HTR-8/SVneo (cell line): ENCODE measurements at places on chromosomes 5 and 9.
A peak's percentile ranks its signal among the peaks of the same experiment; 100 is the strongest.

GRCh38 chr5:54551292-54551691, 33.7 kb downstream of the SNX18 start:
- DNase-seq = no peak

DNA sequence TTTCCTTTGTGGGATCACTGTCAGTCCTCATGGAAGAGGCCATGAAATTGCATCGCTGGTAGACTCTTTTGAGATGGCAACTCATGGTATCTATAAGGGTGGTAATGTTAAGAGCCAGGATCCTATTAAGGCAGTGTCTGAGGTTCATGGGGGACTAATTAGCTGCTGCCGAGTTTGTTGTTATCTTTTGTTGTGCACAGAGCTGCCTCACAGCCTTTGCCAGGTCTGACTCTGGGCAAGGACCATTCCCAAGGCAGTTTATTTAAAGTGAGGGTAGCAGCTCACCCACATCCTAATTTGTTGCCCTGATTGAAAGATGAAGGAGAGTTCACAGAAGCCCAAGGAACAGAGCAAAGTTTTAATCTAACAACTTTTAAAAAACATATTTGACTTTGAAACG, 7.9 kb downstream of the SMARCA2 start:
- no peak for DNase-seq

DNA sequence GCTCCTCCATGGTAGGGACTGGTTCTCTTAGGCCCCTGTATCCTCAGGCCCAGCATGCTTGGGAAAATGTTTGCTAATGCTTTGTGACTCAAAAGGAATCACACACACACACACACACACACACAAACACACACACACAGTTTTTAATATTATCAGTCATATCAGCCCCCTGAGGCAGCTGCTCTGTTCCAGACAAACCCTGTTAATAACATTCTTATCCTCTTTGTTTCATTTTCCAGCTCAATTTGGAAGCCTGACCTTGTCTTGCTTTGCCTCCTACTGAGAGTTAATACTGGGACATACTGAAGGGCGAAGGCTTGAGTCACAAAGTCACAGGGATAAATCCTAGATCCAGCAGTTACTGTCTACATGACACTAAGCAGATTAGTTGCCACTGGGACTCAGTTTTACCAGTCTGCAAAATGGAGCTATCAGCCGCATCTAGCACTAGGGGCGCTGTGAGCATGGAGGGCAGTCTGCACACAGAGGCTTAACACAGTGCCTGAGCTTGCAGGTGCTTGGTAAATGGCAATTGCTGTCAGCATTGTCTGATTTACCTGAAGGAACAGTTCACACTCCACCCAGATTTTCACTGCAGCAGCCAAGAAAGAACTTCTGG, 37.1 kb upstream of the KCNMB1 start:
- no peak for DNase-seq

DNA sequence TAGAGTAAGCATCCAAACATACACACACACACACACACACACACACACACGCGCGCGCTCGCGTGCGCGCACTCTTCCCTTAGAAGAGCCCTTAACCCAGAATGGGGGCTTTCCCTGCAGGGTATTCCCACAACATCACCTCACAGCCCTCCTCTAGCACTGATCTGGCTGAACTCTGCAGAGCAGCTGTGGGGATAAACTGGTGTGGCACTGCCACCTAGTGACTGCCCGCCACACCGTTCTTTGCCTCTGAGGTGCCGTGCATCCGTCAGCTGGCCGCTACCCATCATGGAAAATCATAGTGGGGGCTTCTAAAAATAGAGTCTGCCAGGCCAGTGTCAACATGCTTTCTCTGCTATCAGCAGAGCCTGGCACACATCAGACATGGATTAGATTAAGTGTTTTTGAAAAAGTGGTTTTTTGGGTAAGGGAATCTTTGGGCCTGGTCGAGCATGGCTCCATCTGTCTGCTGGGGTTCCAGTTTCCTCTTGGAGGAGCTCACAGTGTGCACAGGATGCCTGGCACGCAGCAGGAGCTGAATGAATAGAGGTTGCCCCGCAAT, 88.1 kb downstream of the KCNN2 start:
- peak; percentile 56 for DNase-seq

DNA sequence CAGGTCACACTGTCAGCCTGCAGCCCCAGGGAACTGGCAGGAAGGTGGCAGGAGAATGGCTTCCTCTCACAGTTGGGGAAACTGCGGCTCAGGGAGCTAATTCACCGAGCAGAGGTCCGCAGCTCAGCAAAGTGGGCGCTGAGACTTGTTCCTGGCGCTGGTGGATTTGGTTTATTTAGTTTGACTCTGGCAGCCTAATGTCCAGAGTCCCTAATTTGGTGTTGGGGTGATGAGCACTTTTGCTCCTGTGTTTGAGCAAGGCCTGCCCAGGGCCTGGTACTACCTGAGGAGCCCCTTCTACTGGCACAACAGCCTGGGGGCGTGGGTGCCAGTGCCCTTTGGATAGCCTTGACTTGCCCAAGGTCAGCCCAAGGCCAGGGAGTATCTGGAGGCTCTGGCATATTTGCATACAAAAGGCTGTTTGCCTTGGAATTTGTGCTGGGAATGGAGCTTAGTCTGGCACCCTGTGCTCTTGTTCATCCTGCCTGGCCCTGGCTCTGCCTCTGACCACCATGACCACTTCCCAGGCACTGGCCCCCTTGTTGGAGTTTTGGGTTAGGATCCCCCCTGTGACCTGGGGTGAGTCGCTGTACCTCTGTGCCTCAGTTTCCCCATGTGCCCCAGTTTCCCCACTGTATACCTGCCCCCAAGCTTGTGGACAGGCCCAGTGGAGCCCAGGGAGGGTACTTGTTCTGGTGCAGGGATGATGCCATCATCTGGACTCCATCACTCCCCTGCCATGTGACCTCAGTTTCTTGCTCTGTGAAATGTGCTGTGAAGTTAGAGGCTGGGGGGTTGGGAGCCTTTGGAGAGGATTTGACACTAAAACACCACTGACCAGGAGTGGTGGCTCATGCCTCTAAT, 1.4 kb downstream of the SUSD3 start:
- DNase-seq = no peak

- no peak for DNase-seq
Observed at GRCh38 chr5:142834504-142834903, 64.3 kb downstream of the ARHGAP26 start.

- DNase-seq = no peak
Observed at GRCh38 chr5:173866243-173866857, 21.8 kb upstream of the CPEB4 start.

- DNase-seq = no peak
Observed at GRCh38 chr9:17521100-17521855, 57.6 kb upstream of the SH3GL2 start.

- DNase-seq = no peak
Observed at GRCh38 chr5:90099099-90099498, 310.5 kb downstream of the CETN3 start.

DNA sequence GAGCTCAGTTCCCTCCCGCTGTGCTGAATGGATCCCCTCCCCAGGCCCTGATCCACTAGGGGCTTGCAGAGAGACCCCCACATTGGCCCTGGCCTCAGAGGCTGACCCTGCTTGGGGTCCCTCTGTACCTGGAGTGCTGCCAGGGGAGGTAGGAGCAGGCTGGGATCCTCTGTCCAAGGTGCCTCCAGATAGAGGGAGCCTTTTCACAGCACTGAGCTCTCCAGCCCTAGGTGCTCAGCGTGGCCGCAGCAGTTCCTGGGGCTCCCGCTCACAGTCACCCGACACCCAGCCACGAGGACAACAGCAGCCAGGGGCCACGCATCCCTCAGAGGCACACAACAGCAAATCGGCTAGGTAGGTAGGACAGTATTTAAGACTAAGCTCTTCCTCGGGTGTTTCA, 62.2 kb upstream of the IRX2 start:
- no peak for DNase-seq

GRCh38 chr5:117691081-117691870, 1116.7 kb upstream of the SEMA6A start:
- DNase-seq = no peak

- peak; percentile 53 for DNase-seq
Observed at GRCh38 chr9:134323741-134324358, 2.4 kb upstream of the RXRA start.

DNA sequence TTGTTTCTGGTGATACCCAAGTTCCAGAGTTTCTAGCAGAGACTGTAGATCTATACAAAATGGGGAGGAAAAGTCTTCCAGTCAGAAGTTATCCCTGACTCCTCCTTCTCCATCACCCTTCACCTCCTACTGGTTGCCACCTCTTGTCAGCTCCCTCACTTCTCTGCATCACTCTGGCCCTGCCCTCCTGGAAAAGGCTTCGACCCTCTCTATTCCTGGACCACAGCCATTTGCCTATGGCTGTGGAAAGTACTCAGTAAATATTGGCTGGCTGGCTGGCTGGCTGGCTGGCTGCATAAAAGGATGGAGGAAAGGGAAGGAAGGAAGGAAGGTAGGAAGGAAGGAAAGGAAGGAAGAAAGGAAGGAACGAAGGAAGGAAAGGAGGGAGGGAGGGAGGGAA, 32.7 kb upstream of the ABCA1 start:
- no peak for DNase-seq

GRCh38 chr5:17339841-17340240, 122.4 kb downstream of the BASP1 start:
- no peak for DNase-seq

DNA sequence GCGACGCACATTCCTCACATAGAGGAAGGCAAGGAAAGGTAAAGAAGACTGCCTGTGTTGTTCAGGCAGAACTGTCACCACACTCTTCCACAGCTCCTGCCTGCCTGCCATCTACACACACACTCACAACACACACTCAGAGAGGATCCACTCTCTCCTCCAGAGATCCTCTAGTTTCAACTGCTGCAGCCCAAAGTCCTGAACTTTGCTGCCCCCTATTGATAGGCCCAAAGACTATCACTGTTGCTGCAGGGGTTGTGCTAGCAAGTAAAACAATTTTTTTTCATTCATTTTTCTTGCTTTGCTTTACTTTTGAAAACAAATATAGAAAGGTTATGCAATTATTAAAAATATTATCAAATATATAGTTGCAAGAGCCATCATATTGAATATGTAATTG, 5.9 kb upstream of the CFAP90 start:
- DNase-seq = peak; percentile 30

- no peak for DNase-seq
Observed at GRCh38 chr5:113215401-113216060, 219.3 kb downstream of the TSSK1B start.

GRCh38 chr5:122118356-122118948, 10.9 kb upstream of the ZNF474 start:
- no peak for DNase-seq

- DNase-seq = peak; percentile 81
Observed at GRCh38 chr5:16791036-16791705, 144.9 kb downstream of the MYO10 start.

DNA sequence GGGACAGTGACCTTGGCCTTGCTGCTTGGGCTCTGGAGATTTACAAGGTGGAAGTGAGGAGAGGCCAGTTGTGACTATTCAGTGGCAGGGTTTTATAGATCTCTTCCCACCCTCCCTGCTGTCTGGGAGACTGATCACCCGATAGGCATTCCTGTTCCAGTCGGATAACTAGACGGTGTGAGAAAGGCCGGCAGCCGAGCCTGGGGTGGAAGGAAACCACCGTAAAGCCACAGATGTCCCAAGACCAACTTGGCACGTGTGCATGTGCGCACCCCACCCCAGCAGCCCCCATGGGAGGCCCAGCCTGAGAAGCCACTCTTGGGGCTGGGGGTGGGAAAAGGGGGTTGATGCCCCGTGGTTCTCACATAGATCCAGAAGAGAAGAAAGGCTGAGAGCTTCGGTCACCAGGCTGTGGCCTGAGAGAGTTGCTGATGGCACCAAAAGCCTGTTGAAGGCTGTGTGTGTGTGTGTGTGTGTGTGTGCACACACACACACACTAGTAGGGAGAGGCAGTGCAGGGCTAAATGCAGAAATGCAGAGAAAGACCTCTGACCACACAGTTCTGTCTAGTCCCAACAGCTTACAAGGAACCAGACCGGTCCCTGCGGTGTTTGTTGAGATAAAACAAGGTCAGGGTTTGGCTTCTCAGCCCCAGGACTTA, 225.8 kb downstream of the FANCC start:
- no peak for DNase-seq

GRCh38 chr5:37847978-37848425, 8.2 kb upstream of the GDNF start:
- peak; percentile 57 for DNase-seq

DNA sequence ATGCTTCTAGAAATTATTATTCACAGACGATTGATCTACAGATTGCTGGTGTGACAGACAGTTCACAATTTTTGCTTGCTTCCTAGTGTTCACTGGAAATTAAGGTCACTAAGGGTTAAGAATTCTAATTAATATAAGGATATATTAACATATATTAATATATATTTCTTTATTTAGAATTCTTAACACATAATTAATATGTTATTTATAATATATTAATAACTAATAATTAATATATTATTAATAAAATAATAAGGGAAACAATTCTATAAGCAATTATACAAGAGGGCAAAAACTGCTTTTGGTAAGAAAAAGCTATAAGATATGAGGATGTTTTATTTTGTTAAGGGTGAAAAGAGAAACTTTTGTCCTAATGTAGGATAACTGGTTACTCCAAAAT, 56.3 kb downstream of the PDE6A start:
- DNase-seq = no peak

- no peak for DNase-seq
Observed at GRCh38 chr9:72217306-72217842, 68.1 kb downstream of the GDA start.

DNA sequence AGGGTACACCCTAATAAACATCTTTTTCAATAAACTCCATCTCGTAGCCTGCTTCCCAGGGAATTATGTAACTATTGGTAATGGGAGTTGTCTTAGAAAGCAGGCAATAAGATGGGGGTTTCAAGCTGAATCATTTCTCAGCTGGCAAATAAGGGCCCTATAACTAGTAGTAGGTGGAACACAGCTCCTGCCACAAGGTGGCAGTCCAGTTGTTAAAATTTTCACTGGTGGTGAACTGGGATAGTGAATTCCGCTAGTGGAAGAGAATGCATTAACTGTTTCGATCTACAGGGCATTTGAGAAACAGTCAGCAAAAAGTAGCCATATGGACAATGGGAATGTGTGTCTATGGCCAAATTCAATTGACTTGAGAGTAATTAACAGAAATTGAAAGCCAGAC, 27.7 kb downstream of the PCDHB15 start:
- DNase-seq = no peak

DNA sequence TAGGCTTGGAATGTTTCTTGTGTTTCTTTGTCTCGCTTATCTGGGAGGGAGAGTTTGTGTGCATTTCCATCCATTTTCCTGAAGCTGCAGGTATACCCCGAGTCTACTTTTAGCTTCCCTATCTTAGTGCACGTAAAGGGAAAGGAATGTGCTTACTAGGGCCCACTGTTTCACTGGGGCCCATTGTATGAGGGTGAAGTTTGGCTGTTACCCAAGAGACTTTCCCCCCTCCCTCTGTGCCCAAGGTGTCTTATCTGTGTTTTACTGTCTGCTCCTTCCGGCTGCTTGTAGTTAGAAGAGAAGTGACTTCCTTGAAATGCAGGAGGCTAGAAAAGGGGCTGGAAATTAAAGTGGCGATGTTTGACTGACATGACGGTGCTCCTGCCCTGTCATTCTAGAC, 12.1 kb upstream of the BTNL3 start:
- DNase-seq = no peak

DNA sequence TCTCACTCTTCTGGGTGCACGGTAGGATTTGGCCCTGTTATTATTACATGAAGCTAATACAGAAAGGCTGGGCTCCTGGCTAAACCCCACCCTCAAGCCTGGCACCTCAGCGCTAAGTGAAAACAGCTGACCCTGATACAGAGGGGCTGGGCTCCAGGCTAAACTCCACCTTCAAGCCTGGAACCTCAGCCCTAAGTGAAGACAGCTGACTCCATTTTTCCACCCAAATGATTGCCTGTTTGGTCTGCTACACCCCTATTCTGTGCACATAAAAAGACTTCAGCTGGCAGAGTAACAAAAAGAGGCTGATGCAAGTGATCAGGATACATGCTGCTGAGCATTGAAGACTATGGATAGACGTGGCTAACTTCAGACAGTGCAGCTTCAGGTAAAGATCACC, 148.4 kb upstream of the CLINT1 start:
- no peak for DNase-seq
